CD4-positive, alpha-beta T cell treated with Interleukin-15 for 4 hours (primary cell): ENCODE measurements at places on chromosomes 11 and 22.

DNA sequence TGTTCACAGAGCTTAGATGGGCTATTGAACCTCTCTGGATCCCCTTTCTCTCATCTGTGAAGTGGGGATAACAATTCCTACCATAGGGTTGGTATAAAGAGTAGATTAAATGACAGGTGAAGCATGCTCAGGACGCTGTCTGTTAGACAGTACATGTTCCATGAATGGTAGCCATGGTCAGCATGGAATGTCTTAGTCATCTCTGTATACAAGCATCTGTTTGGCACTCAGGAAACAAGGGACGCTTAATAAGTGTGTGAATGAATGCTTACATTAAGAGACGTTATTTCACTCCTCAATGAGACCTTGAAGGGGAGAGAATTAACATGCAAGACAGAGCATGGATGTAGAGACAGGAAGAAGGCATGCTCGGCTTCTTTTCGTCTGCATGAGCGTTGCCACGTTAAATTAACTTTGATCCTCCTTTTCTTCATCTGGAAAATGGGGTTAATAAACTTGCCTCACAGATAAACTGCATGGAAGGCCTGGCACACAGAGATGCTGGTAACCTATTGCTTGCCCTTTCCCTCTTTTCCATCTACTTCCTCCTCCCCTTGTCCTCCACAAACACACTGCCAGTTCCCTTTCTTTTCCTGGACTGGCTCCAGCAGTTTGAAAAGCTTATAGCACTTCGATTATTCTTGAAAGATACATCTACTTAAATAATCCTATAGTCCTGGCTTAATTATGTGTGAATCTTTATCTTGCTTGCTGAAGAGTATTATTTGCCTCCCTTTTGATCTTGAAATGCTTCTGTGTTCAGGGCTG, 267.2 kb upstream of the MTNR1B start:
- DNase-seq, result no peak

- no peak for DNase-seq
Observed at GRCh38 chr11:11661326-11662040, 39.7 kb upstream of the GALNT18 start.

- DNase-seq, result no peak
Observed at GRCh38 chr22:48757581-48757980, 1070.1 kb downstream of the BRD1 start.

DNA sequence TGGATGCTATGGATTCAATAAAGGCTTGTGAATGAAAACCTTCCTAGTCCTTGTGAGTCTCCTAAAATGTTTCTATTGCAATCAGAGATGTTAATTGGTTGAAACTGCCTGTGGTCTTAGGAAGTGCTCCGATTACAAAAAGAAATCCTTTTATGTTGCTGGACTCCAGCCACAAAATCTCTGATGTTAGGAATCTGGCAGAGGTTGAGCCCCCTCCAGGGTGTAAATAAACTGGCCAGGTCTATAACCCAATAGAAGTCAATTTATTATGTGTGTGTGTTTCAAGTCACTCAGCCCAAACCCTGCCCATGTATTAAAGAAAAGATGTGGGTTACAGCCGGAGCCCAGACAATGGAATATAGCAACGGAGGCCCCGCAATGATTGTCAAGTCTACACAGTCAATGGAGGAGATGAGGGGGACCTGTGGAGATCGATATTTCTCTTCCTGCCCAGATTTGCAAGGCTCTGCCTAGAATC, 218.1 kb upstream of the SORL1-AS1 start:
- no peak for DNase-seq

DNA sequence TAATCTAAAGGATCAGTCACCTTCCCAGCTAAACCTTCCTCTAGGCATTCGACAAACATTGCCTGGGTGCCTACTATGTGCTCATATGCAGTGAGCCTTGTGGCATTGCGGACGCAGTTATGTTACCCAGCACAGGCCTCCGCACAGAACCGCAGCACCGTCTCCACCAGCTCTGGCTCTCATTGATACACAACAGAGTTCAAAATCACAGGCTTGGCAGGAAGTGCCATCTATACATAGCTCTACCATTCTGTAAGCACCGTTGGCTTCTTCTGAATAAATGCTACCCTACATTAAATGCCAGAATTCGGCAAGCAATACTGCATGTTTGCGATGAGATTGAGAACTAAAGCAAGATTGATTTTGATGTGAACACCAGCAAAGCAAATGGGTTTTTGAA, 31.0 kb downstream of the DSCAML1 start:
- no peak for DNase-seq

DNA sequence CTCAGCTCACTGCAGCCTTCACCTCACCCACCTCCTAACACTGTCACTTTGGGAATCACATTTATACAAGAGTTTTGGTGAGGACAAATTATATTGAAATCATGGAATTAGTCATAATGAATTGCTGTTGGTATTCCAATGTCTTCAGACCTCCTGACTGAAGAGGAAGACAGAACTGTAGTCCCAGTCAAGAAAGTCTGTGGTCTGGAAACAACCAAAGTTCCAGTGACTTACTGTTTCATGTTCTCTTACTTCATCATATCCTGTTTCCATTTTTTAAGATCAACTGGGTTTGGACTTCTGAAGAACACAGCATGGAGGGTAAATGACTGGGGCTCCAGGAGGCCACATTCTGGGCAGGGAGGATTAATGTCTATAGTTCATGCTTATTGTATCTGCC, 43.0 kb upstream of the HIPK3 start:
- no peak for DNase-seq

GRCh38 chr22:29871684-29872083, 11.3 kb upstream of the MTMR3 start:
- DNase-seq, result no peak

- no peak for DNase-seq
Observed at GRCh38 chr22:49266561-49267519, 560.8 kb downstream of the BRD1 start.

- no peak for DNase-seq
Observed at GRCh38 chr11:116610190-116610589, 162.6 kb downstream of the BUD13 start.

DNA sequence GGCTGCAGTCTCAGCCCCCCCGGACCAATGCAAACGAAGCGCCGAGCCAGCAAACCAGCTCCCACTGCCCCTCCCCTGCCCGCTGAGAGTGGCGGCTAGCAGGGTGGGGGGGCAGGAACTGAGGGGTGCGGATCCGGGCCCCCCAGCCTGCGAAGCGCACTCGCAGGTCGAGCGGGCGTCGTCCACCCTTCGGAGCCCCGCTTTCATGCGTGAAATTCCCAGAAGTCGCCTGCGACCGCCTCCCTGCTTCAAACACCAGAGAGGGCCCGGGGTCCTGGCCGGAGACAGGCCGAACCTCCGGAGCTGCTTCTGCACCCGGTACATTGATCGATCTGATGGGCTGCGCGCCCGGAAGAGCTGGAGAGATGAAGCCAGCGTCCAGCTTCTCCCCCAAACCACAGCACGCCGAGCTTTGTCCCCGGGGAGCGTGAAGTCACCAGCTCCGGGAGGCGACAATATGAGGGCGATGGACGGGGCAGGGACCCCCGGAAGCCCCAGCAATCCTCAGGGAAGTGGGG, 646 bp upstream of the PATZ1 start:
- no peak for DNase-seq

GRCh38 chr11:80822308-80822707, 1381.5 kb upstream of the TENM4 start:
- DNase-seq, result no peak

GRCh38 chr22:23836281-23836680, 2.5 kb downstream of the DERL3 start:
- DNase-seq, result no peak

- no peak for DNase-seq
Observed at GRCh38 chr22:31348766-31349165, 2.6 kb upstream of the PATZ1 start.

GRCh38 chr11:42770444-42771065, 541.2 kb upstream of the API5 start:
- no peak for DNase-seq

GRCh38 chr11:73176874-73177155, 34.7 kb upstream of the FCHSD2 start:
- no peak for DNase-seq
